ENCODE measurements at places on chromosomes 5 and 9. TPM values are rescaled to one million over a fixed set of nuclear protein-coding genes. Genes with fewer than 3 reads are reported as not detected.

DNA sequence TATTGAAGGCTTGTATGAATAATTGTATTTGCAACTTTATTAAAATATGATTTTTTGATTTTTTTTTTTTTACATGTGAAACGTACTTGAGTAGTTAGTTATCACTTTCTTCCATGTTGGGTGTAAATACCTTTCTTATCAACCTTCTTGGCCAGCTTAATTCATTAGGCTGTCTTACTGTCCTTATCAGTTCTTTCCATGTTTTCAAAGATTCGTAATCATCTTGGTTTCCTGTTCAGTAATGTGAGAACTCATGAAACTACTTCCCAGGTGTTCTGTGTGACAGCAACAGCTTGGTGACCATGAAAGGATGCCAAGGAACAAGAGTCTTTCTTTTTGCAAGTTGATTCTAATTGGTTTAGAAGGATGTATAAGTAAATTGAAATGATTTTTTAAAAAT is 100.0 kb downstream of the ADGRV1 start:
- no peak for DNase-seq

GRCh38 chr5:78162253-78162862 is 132.1 kb downstream of the AP3B1 start:
- no peak for DNase-seq

DNA sequence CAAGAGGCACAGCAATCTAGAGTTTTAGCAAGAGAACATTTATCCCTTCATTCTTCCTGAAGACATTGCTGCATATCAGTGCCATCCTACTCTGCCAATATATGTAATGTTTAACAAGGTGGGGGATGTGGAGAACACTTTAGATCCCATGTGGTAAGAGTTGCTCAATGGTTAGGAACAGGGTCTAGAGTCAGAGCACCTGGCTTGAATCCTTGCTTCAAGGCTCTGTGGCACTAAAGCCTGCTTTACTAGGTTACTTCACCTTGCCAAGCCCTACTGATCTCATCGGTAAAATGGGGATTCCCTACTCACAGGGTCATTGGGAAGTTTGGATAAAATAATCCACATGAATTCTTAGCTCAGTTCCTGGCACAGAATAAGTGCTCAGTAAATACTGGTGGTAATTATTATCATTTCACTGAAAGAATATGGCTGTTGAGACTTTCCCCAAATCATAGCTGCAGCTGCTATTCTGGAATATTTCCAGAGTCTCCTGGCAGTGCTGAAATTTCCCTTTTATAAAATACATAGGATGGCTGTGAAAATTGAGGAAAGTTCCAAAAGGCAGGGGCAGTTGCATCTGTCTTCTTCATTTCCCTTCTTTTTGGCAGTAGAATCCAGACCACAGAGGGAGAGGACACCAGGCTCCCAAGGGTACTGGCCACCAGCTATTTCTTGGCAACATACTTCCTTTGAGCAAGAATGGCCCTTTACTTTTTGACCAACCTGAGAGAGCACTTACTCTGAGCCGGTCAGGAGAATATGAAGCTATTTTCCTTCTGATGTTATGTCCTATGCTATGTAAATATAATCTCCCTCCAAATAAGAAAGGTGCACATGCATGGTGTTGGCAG is 142.8 kb downstream of the PALM2AKAP2 start:
- peak; percentile 3 for DNase-seq

GRCh38 chr5:13034061-13034460 is 910.4 kb downstream of the DNAH5 start:
- no peak for DNase-seq

DNA sequence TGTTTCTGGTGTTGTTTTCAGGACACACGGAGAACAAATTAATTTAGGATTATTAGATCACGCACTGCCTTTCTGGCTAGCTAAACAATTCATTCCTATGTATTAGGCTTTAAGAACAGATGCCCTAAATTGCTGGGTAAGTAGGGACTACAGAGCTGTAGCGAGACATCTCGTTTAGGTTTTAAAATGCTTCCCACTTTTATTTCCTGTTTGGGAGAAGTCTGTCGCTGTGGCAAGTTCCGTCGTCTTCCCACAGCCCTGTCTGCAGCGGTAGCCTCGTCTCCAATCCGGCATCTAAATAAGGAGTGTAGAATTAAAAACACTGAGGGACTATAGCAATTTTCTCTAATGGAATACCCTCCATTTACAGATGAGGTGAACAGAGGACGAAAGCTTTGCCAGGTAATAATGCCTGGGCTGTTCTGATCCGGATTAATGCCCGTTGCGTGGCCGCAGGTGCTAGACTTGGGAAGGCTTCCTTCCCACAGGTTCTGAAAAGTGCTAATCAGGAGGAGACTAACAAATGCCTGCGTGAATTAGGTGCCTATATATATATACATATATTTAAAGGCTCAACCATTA is 1.3 kb upstream of the TRIM36 start:
- DNase-seq = no peak

C5orf52 gene
- polyA plus RNA-seq = not detected

DNA sequence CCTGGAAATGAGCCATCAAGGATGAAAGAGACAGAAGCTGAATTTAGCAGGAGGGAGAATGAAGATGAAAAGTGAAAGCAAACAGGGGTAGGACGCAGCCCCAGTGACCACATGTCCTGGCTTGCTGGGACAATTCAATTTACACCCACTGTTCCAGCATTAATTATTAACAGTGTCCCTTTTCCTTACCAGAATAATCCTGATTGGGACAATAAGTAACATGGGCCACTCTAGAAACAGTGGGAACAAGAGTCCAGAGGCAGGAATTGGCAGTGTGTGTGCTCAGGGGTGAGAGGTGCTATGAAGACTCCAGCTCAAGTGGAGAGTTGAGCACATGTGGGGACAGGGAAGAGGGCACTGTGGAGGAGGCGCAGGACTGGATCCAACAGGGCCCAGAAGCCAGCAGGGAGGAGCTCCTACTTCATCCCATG is 147.1 kb downstream of the C5orf15 start:
- no peak for DNase-seq

DNA sequence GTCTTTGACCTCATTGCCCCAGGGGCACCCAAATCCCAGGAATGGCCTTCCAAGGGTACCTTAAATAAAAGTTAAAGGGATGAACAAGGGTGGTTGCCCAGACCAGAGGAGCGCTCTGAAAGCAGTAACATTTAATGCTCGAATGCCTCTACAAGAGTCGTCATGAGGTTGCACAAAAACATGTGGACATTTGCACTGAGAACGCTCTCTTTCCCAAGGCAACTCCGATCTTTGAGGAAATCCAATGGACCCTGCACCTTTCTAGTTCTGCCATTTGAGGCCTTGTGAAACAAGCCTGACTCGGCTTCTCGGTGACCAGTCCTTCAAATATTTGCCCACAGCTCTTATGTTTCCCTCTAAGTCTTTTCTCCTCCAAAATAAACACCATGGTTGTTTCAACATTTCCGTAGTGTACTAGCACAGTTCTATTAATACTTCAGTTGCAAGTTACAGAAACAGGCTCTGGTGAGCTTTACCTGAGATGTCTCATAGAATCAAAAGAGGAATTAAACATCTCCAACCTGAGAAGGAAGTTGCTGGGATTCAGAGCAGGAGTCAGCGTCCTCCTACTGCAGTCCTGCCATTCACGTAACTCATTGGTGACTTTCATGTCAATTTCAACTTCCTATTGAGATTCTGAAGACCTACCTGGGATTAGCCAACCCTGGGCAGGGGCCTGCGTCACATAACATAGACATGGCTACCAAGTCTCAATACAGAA is 168.8 kb upstream of the RAI14 start:
- DNase-seq = peak; percentile 84

GRCh38 chr5:400282-401145 is 42.5 kb upstream of the EXOC3 start:
- DNase-seq = no peak

SLC36A2 gene
- not detected for polyA plus RNA-seq

GRCh38 chr9:128771094-128771721 is 519 bp downstream of the ZER1 start:
- DNase-seq = peak; percentile 37

- DNase-seq = no peak
Measured at GRCh38 chr5:180052211-180052818, 19.2 kb downstream of the RNF130 start.

DNA sequence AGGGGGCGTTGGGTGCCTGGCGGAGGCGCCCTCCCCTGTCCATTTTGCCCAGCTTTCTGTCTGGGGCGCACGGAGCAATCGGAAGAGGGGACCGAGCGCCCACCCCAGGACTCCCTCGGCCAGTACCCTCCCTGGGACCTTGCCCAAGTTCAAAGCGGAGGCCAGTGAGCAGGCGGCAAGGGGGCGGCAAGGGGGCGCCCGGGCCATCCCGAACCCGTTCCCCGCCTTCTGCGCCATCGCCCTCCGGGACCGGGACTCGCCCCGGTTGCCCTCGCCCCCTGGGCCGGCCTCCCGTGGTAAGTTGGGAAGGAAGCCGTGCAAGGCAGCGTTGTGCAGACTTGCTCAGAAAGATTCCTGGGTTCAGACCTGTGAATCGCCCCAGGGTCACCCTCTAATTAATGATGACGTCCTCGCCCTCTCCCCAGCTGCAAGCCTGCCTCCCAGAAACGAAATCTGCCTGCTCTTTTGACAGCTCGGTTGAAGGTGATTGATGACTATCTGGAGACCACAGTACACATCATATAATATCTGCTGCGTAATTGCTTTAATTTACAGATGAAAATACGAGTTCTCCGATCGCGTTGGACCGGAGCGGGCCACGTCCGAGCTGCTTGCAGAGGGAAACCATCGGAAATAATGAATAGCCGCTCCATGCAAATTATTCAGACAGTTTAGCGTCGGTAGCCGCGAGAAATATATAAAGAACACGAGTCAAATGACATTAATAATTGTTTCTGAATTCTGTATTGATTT is 1.4 kb upstream of the IRX4 start:
- peak; percentile 92 for DNase-seq

BRINP1 gene
- 0.82 TPM for polyA plus RNA-seq

LHX2 gene
- polyA plus RNA-seq = 0.02 TPM

GRCh38 chr5:38715696-38716095 is 130.1 kb upstream of the OSMR start:
- peak; percentile 52 for DNase-seq

- peak; percentile 32 for DNase-seq
Measured at GRCh38 chr5:37774912-37775483, 64.8 kb downstream of the GDNF start.

DNA sequence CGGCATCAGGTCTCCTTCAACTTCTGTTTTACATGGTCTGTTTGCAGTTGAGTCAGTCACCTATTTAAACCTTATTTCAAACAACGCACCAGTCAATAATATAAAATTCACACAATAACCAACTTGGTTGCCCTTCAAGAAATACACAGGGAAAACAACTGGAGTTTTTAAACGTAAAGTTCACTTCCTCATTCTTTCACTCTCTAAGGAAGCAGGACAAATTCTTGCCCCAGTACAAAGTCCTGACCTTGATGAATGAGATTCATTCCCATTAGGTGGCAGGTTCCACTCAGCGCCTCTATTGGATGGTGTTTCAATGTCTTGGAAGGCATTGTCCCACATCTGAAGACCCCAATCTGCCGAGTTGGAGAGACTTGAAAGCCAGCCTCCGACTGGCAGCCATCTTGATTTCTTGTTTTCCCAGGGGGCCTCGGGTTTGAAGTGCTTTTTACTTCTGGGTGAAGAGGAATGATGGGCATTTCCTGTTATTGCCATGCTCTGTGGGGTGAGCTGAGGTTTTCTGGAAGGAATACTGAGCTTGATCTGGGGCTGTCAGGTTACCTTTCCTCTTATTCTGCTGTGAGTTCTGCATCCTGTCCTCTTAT is 105.0 kb downstream of the ACER2 start:
- no peak for DNase-seq

- DNase-seq = no peak
Measured at GRCh38 chr9:108016446-108016845, 526.9 kb upstream of the KLF4 start.

AK1 gene
- polyA plus RNA-seq = 65.8 TPM

RAB14 gene
- 24.7 TPM for polyA plus RNA-seq

NUDT12 gene
- polyA plus RNA-seq = 5.2 TPM

- DNase-seq = peak; percentile 35
Measured at GRCh38 chr5:80238778-80239679, 16.8 kb downstream of the SERINC5 start.

PCDHB11 gene
- polyA plus RNA-seq = 0.01 TPM

DNA sequence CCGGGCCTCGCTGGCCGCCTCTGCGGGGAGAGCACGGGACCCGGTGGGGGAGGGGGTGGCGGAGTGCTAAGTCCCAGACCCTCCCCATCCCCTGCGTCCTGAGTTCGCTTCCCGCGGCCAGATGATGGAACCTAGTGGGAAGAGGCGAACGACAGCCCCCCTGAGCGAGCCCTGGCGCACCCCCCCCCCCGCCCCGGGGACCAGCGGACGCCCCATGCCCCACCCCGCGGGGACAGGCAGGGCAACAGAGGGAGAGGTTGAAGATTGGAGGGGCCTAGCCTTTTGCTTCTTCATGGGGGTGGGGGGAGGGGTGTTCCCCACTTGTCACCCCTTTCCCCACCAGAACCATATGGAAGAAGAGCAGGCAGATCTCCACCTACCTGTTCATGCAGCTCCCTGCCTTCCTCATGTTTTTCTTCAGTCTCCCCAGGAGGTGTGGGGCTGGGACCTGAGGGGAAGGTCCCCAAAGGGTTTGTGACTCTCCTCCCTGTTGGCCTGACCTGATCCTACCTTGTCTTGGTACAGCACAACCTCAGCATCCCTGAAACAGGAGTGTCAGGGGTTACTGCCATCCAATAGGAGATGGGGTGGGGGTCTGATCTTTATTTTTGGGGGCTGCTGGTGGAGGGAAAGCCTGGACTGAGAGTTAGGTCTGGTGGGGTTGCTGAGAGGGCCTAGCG is 485 bp downstream of the FAM53C start:
- no peak for DNase-seq

DBH gene
- not detected for polyA plus RNA-seq

DNA sequence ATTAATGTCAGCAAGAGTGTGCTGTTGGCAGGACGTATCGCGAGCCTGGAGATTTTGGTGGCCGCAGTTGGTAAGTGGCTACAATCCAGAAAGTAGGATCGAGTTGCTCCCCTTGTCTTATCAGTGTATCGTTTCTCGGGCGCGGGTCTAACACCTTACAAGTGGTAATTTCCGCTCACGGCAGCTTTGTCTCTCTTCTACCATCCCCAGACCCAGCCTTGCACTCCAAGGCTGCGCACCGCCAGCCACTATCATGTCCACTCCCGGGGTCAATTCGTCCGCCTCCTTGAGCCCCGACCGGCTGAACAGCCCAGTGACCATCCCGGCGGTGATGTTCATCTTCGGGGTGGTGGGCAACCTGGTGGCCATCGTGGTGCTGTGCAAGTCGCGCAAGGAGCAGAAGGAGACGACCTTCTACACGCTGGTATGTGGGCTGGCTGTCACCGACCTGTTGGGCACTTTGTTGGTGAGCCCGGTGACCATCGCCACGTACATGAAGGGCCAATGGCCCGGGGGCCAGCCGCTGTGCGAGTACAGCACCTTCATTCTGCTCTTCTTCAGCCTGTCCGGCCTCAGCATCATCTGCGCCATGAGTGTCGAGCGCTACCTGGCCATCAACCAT is 1.1 kb downstream of the PTGER4 start:
- peak; percentile 29 for DNase-seq

All from mammary epithelial cell (primary cell).